ENCODE measurements at places on chromosomes 7 and 10. TPM values are rescaled to one million over a fixed set of nuclear protein-coding genes. Genes with fewer than 3 reads are reported as not detected.

DNA sequence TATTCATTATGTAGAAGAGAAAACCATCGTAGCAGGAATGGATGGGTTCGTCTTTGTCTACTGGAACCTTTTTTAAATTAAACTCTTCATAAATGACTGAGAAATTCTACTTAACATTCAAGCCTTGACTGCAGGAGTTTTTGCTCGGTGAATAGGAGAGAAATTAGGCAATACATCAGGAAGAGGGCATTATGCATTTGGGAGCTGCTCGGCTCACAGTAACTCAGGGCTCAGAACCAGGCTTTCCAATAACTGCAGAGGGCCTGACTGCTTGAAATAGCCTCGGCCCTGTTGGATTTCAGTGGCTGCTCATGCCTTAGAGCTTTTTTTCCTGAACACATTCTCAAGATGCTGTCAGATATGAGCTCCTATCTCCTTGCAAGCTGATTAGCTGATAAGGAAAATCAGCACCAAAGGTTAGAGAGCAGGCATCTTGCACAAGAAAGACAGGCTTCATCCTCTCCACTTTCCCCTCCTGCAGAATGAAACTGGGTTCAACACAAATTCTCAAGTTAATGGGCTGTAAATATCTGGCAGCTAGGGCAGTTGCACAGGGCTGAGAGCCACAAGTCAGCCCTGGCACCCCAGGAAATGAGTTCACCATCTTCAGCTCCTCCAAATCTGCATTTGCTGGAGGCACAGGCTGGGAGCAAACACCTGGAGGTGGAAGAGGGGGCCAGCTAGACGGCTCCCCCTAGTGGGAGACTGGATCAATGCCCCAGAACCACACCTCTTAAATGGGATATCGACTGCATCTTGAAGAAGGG, 24.3 kb downstream of the TECTB start:
- peak; percentile 63 for DNase-seq

- DNase-seq = no peak
Observed at GRCh38 chr7:28005075-28005846, 175.3 kb downstream of the JAZF1 start.

DNA sequence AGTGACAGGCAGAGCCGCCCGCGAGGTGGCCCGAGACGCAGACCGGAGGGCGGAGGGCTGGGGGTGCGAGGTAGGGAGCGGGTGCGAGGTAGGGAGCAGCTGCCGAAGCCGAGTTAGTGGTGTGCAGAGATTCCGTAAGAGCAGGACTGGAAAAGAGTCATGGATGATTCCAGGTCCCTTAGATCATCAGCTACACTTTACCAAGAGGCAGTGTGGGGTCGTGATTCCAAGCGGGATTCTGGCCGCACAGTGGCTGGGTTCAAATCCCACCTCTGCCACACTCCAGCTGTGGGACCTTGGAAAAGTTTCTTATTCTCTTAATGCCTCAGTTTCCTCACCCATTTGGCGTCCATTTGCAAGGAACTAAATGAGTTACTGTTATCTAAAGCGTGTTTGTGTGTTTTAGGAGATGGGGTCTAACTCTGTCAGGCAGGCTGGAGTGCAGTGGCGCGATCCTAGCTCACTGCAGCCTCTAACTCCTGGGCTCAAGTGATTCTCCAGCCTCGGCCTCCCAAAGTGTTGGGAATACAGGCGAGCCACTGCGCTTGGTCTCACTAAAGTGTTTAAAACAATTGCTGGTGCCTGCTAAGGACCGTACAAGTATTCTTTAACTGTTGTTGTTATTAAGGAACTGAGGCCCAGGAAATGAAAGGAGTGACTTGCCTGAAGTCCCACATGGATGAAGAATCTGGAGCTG, 1.1 kb downstream of the NDUFB2 start:
- DNase-seq = no peak

DNA sequence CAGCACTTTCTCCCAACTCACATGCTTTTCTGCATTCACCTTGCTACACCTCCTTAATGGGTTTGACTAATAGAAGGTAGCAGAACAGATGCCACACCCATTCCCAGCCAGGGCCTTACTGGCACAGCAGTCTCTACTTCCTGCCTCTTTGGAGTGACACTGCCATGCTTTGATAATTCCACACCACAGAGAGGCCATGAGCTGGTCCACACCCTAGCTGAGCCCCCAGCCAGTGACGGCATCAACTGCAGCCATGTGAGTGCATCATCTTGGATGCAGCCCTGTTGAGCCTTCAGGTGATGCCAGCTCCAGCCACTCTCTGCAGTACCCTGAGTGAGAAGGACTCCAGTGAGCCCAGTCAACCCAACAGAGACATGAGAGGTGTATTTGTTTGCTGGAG, 27.5 kb upstream of the EZH2 start:
- no peak for DNase-seq

- no peak for DNase-seq
Observed at GRCh38 chr7:103423467-103424179, 22.4 kb downstream of the SLC26A5 start.

DNA sequence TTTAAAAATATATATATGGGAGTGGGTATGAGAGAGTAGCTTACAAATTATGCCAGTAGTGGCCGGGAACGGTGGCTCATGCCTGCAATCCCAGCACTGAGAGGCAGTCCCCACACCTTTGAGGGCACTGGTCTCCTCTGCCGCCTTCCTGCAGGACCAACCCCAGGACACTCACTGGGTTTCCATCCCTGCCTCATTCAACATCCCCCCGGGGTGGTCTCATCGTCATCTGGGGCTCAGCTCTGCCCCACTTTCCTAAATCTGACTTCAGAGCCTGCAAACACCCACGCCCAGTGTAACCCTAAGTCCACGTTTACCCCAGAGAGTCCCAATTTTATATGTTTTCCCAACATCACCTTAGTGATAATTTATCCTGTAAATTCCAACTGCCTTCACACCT, 96.5 kb downstream of the DIP2C start:
- DNase-seq = no peak

- DNase-seq = no peak
Observed at GRCh38 chr7:84230491-84230890, 35.9 kb upstream of the SEMA3A start.

GRCh38 chr10:77898323-77899079, 28.1 kb downstream of the DLG5 start:
- DNase-seq = no peak

DNA sequence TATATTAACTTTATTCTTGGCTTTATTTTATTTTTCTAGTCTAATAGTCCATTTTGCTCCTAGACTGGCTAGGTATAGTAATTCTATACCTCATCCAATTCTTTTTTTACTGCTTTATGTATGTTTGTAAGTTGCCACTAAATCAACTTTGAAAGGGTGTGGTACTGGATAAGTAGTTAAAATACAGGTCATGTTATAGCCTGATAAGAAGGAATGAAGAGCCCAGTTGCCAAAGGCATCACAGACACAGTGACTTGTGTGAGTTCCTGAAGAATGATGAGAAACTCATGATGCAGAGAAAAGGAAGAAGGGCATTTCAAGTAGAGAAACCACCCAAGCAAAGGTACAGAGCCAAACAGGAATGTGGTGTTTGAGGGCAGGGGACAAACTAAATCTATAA, 27.3 kb downstream of the NAPEPLD start:
- DNase-seq = no peak

DNA sequence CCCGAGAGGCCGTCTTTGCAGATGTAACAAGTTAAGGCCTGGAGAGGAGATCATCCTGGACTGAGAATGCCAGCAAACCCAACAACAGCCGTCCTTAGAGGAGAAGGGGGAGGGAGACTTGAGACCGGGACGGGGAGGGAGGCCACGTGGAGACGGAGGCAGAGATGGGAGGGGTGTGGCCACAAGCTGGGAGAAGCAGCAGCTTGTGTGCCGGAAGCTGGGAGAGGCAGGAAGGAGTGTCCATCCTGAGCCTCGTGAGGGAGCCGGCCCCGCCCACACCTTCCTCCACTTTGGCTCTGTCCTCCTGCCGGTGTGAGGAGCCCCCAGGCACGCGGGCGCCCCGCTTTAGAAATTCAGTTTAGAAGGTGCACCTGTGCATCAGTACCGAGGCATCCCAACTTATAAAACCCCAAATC, 95.7 kb downstream of the DNAJB6 start:
- peak; percentile 87 for DNase-seq

DNA sequence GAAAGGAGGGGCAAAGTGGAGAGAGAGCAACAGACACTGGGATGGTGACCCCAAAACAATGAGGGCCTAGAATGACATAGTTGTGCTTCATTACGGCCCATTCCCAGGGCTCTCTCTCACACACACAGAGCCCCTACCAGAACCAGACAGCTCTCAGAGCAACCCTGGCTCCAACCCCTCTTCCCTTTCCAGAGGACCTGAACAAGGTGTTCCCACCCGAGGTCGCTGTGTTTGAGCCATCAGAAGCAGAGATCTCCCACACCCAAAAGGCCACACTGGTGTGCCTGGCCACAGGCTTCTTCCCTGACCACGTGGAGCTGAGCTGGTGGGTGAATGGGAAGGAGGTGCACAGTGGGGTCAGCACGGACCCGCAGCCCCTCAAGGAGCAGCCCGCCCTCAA, 20.7 kb downstream of the PRSS2 start:
- DNase-seq = no peak

- DNase-seq = no peak
Observed at GRCh38 chr10:1539216-1539615, 198.1 kb downstream of the ADARB2 start.

GRCh38 chr7:97513326-97513725, 218.6 kb upstream of the TAC1 start:
- DNase-seq = no peak

GRCh38 chr10:4255751-4256150, 470.7 kb upstream of the KLF6 start:
- DNase-seq = no peak

The ITIH2 gene
- 0.41 TPM for polyA plus RNA-seq

The PNLIPRP3 gene
- polyA plus RNA-seq = not detected

The KIF20B gene
- 3.0 TPM for polyA plus RNA-seq

The SNX8 gene
- polyA plus RNA-seq = 90.8 TPM

The NOS3 gene
- 19.5 TPM for polyA plus RNA-seq

The GJC3 gene
- 0.79 TPM for polyA plus RNA-seq

Measured in testis (tissue), 5 donors.